ENCODE measurements at places on chromosomes 6 and 20. TPM values are rescaled to one million over a fixed set of nuclear protein-coding genes. Genes with fewer than 3 reads are reported as not detected.

DNA sequence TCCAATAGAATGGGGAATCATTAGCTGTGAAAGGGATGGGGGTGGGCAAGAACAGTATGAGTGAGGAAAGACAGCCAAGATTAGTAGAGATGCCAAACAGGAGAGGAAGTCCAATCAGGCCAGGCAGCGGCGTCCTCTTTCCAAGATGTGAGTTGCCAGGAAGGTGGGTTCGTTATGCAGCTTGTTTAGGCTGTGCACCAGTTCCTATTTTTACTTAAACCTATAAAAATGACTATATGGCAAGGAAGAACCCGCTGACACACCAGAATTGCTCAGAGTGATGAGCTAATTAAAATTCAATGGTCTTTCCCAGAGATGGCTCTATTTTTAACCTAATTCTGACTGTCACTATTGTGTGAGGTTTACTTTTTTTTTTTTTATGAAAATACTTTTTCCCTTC is 88.2 kb downstream of the SLC22A23 start:
- no peak for DNase-seq

DNA sequence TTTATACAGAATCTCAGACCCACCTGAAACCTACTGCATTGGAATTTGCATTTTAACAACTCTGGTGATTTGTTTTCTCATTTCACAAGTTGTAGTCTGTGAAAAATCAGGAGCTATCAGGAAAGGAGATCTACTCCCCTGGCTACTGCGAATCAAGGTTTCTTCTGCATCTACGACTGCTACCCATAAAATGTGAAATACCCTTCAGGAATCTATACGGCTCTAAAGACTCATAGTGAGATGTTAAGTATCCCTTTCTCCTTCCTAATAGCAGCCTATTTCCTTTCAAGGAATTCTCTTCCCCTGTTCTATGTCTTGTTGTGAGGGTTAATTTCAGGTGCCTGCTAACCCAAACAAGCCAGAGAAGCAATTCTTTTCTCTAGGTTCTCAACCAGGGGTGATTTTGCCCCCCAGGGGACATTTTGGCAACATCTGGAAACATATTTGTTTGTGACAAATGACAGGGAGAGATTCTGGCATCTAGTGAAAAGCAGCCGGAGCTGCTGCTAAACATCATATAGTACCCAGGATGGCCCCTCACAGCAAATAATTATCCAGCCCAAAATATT is 26.3 kb downstream of the WFDC3 start:
- DNase-seq: no peak

- DNase-seq: no peak
Observed at GRCh38 chr20:45894797-45895196, 3.7 kb downstream of the CTSA start.

DNA sequence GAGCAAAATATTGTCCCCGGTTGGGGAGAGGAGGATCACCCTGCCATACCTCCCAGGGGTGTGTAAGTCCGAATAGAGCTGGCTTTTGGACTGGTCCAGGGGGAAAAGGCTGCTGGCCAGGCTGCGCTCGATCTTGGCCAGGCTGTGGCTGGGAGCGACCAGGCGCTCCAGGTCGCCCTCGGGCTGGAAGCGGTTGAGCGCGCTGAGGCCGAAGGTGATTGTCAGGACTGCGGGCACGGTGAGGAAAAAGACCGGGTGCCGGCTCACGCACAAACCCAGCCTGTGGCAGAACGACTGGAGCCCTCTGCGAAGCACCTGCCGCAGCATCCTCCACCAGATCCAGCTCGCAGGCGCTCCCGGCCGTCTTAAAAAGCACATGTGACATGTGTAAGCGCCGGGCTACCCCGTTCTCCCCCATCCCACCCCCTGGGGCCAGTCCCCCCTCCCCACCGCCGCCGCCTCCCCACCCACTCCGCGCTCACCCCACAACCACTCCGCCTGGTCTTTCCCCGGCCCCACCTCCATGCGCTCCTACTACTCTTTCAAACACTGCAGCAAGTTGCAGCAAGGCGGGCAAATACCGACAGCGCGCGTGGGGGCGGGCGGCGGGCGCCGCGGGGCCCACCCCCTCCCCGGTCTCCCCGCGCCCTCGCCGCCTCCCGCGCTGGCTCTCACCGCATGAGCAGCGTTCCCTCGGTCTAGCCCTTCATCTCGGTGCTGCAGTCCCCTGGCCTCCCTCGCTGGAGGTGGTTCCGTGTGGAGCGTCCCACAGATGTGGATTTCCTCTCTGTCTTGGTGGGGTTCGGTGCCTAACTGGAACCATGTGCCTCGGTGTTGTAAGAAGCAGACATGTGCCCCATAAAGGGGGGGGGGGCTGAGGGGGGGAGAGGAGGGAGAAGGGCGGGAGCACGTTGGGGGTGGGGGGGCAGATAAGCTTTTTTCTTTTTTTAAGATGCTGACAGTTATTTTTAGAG is 42.4 kb downstream of the PTCHD4 start:
- no peak for DNase-seq

GRCh38 chr20:40810332-40811000 is 121.4 kb upstream of the MAFB start:
- DNase-seq: no peak

Gene ID4
- total RNA-seq: not detected

Gene DEFB116
- not detected for total RNA-seq
